ENCODE measurements at places on chromosomes 1 and 21.

- DNase-seq, result no peak
Observed at GRCh38 chr21:19049567-19049966, 646.0 kb upstream of the TMPRSS15 start.

DNA sequence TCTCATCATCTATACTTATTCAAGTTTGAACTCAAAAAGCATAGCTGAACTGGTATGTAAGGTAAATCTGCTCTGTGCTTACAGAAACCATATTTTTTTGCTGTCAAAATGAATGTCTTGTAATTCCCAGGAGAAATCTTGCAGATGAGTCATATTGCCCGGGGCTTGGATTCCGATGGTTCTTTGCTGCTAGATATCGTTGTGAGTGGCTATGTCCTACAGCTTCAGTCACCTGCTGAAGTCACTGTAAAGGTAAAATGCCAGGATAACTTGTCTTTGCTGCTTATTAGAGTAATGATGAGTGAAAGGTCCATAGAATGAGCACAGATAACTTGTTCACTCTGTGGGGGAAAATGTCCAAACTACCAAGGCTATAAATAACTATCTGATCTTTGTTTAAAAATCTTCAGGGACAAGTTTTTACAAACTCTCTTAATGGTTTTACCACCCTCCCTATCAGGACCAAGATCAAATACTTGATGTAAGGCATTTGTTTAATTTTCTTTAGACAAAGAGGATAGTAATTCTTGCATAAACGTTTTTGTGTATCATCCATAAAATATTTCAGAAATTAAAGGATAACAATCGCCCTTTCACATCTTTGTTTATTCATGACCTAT lies 222.3 kb downstream of the TPR start:
- DNase-seq, result no peak

GRCh38 chr1:183739741-183740271 lies 65.1 kb upstream of the RGL1 start:
- DNase-seq, result no peak

GRCh38 chr1:58577654-58578030 lies 590 bp upstream of the TACSTD2 start:
- DNase-seq, result no peak

- DNase-seq, result peak; percentile 5
Observed at GRCh38 chr1:7247791-7248548, 462.7 kb downstream of the CAMTA1 start.

DNA sequence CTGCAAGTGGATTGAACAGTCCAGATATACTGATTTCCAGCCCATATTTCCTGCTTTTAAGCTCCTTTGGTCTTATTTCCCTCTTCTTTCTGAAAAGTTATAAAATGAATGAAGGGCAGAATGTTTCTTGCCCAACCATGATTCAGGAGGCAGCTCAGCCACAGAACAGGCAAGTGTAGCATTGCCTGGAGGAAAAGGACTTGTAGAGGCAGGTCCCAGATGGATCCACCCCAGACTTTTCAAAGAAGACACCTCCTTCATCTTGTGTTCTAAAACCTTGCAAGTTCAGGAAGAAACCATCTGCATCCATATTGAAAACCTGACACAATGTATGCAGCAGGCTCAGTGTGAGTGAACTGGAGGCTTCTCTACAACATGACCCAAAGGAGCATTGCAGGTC lies at the start of gene CLCA2:
CLCA2 (plus strand) TSS at position 299 of the 400 bp plus-strand sequence; CDS start at position 376, 77 bp downstream.
- DNase-seq, result no peak

- DNase-seq, result no peak
Observed at GRCh38 chr1:53956308-53957168, 10.4 kb downstream of the LRRC42 start.

DNA sequence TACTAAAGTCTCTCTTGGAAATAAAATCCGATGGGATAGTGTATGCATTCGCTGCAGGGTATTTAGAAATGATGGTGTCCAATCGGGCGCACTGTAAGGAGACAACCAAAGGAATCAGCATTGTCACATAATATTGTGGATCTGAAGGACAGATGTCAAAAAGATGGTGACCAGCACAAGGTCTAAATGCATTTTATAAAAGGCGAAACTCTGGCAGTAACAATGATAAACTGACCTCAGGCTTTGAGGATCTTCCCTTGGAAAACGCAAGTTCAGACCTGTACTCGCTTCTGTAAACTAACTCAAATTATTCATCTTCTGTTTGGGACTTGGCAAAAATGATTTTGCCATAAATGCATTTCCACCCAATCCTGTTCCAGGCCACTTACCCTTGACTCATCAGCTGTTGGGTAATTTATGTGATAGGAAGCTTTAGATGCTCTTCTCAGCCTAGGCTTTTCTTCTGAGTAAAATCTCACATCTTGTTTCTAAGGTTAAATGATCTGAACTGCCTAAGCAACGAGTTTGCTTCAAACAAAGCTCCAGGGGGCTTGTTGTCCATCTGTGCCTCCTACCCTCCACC lies 33.8 kb downstream of the STPG1 start:
- DNase-seq, result no peak

DNA sequence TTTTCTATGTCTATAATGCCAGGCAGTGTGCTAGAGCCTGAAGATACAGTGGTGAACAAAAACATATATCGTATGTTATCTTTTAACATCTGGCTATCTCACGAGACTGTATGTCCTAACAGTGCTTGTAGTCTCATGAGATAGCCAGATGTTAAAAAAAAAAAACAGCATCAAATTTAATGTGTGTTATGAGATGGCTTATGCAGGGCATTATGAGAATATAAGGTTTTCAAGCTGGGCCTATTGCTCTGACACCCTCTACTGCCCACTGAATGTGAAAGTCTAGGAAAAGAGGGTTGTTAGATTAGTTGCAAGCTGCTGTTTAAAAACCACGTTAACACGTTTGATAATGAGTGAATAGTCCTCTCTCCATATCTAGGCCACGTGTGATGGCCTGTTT lies 109.8 kb downstream of the CACHD1 start:
- peak; percentile 54 for DNase-seq

DNA sequence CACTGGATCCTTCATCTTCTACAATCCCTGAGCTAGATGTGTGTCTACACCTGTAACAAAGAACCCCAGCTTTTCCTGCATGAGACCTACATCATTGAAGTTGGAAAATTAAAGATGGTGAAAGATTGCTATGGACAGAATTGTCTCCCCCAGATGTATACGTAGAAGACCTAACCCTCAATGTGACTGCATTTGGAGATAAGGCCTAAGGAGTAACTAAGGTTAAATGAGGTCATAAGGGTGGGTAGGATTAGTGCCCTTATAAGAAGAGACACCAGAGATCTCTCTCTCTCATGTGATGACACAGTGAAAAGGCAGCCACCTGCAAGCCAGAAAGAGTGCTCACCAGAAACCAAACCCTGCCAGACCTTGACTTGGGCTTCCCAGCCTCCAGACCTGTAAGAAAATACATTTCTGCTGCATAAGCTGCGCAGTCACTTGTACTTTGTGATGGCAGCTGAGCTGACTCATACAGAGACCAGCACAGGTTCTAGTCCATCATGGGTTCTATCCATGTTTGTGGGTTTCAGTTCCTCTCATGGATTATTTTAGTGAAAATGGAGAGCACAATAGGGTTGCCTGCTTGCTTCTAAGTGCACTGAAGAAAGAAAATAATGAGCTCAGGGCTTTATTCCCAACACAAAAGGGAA lies 180.8 kb downstream of the TPR start:
- DNase-seq, result peak; percentile 24

DNA sequence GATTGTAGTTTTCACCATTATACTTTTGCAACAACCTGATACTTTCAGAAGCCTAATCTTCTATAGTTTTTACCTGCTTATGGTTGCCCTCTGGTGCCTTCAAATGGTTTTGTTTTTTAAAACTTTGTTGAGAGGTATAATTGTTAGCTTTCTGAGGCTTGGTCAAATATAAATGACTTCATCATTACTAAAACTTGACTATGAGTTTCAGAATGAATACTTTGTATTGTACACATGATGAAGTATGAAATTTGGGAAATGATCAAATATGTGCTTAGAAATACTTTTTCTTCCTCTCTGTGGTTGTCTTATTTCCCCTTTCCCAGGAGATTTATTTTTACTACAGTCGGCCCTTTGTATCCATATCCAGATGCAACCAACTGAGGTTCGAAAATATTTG lies 151.8 kb upstream of the B3GALT2 start:
- no peak for DNase-seq

DNA sequence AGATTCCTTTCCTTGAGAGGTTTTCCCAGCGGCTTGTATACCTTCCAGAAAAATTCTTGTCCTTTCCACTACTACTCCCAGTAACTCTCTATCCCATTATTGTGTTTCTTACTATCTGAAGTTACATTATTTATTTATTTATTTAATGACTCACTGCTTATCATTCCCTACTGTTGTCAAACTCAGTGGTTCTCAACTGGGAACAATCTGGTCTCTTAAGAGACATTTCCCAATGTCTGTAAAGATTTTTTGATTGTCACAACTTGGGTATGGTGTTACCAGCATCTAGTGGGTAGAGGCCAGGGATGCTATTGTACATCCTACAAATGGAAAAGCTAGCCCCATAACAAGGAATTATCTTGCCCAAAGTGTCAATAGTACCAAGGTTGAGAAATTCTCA lies 771.5 kb upstream of the ADGRL2 start:
- no peak for DNase-seq

DNA sequence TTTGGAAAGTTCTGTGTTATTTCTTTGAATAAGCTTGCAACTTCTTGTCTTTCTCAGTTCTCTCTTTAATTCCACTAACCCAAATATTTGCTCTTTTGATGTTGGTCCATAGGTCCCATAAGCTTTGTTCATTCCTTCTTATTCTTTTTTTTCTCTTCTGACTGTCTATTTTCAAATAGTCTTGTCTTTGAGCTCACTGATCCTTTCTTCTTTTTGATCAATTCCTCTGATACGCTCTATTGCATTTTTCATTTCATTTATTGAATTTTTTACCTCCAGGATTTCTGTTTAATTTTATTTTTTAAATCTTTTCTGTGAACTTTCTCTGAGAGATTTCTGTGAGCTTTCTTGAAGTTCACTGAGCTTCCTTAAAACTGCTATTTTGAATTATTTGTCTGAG lies 486.6 kb downstream of the KIF26B start:
- DNase-seq, result no peak

DNA sequence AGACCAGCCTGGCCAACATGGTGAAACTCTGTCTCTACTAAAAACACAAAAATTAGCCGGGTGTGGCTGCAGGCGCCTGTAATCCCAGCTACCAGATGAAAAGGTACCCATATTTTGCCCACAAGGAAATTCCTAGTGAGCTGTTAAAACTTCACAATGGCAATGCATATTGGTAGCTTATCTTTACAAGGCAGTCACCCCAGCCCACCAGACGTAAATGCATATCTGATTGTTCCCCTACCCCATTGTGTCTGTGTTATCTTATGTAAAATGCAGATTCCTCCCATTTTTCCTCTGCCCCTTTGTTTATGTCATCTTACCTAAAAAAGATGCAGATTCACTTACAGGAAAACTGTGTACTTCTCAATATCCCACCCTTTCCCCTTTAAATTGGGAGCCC lies 103.1 kb upstream of the SLC2A1 start:
- peak; percentile 63 for DNase-seq

DNA sequence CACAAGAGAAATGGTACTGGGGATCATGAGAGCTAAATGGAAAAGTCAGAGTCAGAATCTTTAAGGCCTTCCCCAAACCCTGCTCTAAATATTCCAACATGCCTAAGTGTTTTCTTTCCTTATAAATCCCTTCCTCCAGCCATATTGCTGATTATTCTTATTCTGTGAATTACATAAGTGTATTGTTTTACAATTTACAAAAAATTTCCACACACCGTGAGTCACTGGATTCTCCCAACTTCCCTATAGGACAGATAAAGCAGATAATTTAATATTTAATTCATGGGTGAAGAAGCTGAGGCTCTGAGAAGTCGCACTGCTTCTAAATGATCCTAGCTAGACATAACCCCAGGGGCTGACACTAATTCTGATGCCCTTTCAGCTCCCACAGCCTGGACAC lies 243.3 kb upstream of the JUN start:
- DNase-seq, result no peak

- DNase-seq, result peak; percentile 74
Observed at GRCh38 chr1:6258675-6259074, 2.2 kb downstream of the GPR153 start.

DNA sequence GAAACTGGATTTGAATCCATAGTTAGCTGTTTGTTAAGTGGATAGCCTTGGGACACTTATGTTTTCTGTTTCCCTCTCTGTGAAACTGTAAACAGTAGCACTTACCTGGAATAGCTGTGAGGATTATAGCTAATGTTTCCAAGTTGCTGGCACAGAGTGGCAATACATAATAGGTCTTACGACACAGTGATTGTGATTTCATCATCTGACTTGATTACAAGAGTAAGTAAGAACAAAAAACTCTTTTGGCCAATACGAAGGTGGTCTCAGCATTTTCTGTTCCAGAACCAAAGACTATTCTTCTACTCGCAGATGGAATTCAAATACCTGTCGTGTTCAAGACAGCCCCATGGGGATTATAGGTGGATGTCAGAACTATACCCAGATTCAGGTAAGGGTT lies 2.1 kb downstream of the C8B start:
- no peak for DNase-seq

DNA sequence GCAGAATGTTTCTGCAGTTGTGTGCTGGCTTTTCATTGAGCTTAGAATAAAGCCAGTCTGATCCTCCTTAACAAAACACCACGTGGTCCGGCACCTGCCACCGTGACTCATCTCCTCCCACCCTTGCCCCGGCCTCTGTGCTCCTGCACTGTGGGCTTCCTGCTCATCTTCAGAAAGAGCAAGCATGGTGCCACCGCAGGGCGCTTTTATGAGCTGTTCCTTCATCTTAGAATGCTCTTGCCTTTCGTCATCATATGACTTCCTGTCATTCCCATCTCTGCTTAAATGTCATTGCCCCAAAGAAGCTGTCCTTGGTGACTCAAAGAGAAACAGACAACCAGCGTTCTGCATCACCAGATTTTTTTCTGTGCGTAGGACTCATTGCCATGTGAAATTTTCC lies 117.8 kb downstream of the HHAT start:
- no peak for DNase-seq

DNA sequence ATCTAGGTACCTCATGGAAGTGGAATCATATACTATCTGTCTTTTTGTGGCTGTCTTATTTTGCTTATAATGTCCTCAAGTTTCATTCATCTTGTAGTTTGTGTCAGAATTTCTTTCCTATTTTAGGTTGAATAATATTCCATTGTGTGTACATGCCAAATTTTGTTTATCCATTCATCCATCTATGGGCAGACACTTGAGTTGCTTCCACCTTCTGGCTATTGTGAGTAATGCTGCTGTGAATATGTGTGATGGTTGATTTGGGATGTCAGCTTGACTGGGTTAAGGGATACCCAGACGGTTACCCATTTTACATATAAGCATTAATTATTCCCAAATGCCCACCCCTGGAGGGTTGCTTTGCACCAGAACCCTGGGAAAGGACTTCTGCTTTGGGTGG lies 477.5 kb downstream of the PTPRU start:
- DNase-seq, result no peak

DNA sequence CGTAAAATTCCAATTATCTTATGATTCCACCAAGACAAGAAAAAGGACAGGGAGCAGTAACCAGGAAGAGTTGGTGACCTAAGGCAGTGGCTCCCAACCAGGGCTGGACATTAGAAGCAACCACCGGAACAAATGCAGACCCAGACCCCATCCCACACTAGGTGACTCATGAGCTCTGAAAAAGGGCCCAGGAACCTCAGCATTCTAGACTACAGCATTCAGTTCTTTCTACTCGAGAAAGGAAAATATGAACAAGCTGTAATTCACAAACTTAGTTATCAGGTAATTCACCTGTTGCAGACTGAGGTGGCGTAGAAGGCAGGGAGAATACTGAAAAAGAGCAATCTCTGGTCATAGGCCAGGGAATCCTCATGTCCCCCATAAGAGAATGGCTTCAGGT lies 138.4 kb upstream of the KRTAP19-8 start:
- no peak for DNase-seq

- no peak for DNase-seq
Observed at GRCh38 chr1:76136894-76137293, 62.3 kb downstream of the ST6GALNAC3 start.

Measured in hematopoietic multipotent progenitor cell treated with erythropoietin and hydrocortisone succinate and interleukin-3 and kit ligand, for 6 days (in vitro differentiated cells).